ENCODE measurements at places on chromosomes 4 and X.

- DNase-seq = no peak
These were observed 170.1 kb downstream of the ATP10D start for GRCh38 chr4:47654972-47655693.

DNA sequence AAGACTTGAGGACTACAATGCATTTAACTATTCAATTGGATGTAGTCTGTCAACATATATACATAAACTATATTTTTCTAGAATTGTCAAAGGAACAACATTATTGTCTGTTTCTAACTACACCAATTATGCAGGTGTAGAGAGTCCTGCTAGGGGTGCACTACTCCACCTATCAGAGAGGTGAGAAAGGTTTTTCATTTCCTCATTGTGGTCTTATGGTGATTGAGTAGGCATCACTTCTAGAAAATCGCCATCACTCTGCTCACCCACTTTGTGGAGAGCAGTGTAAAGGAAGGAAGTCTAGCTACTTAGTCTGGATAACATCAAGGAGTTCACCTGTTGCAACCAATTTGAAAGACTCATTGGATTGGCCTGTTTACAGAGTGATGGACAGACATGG lies 4.4 kb upstream of the ADH1C start:
- DNase-seq = no peak

DNA sequence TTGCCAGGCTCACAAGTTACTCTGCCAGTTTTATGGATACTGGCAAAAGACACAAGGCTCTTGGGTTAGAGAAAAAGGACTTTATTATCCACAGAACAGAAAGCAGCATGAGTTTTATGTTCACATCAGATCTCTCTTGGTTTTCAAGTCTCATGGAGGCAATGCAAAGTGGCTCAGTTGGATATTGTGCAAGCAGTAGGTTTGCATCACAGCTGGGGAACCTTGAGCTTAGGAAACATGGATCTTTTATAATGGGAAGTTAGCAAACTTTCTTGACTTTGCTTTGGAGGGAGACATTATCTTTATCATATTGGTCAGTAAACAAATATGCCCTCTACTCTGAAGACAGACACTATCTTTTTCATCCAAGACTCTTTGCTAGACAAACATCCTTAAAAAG lies 109.2 kb upstream of the GRPR start:
- DNase-seq = no peak

GRCh38 chr4:22071749-22072148 lies 123.2 kb upstream of the KCNIP4 start:
- DNase-seq = peak; percentile 11

DNA sequence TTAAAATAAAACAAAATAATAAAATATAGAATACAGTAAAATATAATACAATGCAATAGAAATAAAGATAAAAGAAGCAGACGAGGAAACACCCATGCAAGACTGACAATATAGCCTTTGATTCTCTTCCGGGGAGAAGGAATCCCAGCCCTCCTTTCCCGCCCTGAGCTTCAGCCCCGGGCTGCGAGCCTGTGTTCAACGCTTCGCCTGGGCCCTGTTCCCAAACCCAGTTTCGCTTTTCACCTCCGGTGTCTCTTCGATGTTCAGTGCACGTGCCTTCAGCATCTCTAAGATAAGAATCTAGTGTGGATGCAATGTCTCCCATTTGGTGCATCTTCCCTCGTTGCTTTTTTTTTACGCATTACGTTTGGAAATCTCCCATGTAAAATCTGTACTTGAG lies 38.4 kb upstream of the ARSD start:
- no peak for DNase-seq

DNA sequence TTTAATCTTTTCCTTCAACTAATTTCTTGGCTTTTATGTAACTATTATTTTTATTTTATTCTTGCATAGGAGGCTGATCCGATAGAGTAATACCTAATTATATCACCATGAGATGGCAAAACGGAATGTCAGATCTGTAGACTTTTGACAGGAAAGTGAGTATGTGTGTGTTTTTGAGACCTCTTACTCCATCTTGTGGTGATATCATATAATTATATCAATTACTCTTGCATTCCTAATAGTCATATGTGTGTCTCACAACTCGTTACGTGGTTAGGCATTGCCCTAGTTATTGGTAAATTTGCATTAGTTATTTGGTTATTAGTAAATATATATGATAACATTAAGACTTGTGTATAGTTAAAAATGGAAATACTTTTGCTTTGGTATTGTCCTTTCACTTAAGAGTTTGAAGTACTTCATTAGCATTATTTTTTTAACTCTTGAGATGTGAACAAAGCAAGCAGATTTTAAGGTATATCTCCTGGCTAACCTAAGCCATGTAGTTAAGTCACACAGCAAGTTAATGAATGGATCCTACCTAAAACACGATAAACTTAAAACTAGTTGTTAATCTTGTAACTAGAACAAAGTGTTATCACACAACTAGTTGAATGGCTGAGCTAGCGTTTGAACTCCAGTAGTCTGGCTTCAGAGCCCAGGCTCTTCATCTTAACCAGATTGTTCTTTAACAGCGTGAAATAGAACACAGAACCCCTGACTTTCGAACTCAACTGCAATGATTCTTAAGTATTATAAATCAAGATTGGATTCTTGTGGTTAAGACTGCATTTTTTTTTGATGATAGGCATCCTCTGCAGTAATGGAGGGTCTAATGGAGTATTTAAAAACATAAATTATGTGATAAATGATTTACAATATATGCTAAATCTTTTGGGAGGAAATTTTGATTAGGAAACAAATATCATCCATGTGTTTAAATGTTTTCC lies 67.1 kb downstream of the PGRMC2 start:
- DNase-seq = peak; percentile 80

- DNase-seq = no peak
These were observed 307.2 kb downstream of the SLC7A11 start for GRCh38 chr4:137934911-137935310.

DNA sequence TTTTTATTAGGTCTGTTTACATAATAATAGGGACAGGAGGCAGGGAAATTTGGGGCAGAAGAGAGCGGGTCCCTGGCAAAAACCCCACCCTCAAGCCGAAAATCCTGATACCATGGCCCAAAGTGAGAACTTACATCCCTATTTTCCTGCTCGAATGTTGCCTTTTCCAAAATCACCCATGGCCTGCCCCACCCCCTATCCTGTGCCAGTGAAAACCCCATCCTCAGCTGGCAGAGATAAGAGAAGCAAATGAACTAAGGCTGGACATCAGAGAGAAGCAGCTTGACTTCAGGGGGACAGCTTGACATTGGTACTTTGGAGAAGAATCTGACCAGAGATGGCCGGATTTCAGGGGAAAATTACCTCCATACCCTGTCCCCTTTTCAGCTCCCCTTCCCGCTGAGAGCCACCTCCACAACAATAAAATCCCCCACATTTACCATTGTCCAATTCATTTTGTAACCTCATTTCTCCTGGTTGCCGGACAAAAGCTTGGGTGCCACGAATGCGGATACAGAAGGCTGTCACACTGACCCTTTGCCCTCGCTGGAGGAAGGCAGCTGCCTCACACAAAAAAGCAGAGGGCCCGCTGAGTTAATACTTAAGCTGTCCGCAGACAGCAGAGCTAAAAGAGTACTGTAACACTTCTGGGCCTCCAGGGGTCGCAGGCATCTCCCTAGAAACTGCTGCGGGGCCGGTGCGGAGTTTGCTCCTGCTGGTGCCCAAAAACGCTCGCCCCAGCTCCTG lies 196.2 kb downstream of the SNCA start:
- peak; percentile 60 for DNase-seq

- DNase-seq = no peak
These were observed 149.3 kb downstream of the SPRY1 start for GRCh38 chr4:123545667-123546572.

- DNase-seq = no peak
These were observed 320.6 kb downstream of the ARHGAP10 start for GRCh38 chr4:148052448-148052847.

DNA sequence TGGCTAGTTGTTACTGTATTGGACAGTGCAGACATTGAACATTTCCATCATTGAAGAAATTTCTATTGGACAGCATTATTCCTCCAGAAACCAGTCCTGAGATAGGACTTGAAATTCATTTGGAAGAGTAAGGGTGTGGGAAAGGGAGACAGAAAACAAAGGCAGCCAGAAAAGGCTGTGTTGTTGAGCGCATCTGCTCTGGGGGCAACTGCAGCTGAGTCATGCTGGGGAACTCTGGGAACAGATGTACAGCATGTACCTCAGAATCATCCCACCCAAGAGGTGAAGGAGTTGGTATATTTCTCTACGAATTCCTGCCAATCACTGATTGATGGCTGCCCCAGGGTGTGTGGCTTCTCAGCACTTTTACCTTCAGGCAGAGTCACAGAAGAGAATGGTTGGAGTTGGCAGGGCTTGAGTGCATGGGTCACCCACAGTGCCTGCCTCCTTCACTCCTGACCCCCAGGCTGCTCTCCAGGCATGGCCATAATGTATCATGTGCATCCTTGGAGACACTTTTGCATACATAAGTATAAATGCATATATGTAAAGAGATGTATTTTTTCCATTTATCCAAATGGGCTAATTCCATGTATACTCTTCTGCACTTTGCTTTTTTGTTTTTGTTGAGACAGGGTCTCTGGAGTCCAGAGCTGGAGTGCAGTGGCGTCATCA lies 39.4 kb downstream of the GEMIN8 start:
- DNase-seq = no peak

DNA sequence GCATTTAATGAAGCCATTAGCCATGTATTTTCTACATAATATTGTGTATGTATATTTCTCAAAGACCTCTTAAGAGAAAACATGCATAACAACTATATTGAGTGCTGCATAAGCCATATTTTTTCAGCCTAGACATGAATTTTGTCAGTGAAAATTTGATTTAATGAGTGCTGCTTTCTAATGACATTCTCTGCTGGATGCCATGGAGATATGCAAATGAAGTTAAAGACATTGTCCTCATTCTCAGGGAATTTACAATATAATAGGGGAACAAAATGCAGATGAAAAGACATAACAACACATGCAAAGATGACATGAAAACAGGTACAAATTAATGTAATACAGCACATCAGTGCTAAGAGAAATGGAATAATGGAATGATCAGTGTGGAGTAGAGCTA lies 118.7 kb downstream of the ATOH1 start:
- DNase-seq = no peak

GRCh38 chrX:361231-362145 lies 25.2 kb downstream of the PPP2R3B start:
- DNase-seq = no peak

GRCh38 chr4:146567396-146567795 lies 45.7 kb upstream of the SLC10A7 start:
- peak; percentile 26 for DNase-seq
